ENCODE measurements at places on chromosomes 5 and 9.

DNA sequence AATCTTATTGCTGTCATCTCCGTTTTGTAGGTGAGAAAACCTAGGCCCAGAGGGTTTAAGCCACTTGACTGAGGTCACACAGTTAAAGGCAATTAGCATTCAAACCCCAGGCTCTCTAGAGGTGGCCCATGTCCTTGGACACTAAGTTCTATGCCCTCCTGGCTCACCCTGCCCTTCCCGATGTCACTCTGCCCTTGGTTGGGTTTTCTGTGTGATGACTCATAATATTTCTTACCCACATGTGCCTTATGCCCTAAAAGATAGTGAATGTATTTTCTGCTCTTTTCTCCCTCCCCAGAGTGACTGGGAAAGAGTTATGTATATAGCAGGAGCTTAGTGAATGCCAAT, 174.5 kb upstream of the PITX1 start:
- DNase-seq = no peak

DNA sequence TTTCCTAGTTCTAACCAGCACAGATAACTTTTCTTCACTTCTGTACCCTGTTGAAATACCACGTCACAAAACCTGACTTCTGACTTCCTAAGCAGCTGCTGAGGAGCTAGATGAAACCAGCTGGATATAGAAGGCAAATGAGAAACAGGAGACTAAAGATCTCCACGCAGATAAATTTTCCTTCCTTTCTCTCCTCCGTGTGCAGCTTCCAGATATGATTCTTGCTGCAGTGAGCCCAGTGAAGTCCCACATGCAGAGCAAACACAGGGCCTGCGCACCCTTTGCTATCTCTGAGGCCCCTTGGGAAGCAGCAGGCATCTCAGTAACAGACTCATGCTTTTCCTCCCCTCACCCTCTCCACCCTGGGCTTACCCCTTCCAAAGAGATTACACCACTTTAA, 1638.3 kb downstream of the MAT2B start:
- no peak for DNase-seq

DNA sequence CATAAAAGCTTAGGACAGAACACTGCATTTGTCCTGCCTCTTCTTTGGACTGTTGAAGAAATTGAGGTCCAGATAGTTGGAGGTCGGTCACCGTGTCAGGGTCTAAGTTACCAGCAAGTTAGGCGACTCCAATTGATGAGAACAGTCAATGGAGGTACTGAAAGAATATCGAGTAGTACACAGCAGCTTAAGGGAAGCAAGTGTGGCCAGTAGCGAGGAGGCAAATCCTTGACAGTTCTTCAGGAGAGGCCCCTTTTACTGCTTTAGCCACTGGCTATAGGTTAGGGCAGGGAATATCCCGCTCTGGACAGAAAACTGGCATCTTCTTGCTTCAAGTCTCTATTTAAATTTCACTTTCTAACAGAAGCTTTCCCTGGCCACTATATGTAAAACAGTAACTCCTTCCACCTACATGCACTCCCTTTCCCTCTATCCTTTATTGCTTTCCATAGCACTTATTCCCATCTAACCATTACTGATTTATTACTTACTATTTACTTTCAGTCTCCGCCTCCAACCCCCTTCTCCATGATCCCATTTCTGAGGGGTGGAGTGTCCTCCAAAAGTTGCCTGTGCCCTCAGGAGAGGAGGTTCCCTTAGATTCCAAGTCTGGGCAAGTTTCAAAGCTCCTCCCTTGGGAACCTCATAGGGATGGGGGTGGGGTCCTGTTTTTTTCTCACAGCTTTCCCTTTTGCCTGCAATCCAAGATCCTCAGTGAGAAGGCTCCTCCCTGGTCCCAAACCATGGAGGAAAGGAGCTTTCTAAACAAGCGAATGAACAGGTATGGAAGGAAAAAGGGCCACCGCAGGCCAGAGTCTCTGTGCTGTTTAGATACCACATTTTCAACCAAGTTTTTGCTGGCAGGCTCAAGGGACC, 4.1 kb upstream of the PRDM6 start:
- DNase-seq = no peak

DNA sequence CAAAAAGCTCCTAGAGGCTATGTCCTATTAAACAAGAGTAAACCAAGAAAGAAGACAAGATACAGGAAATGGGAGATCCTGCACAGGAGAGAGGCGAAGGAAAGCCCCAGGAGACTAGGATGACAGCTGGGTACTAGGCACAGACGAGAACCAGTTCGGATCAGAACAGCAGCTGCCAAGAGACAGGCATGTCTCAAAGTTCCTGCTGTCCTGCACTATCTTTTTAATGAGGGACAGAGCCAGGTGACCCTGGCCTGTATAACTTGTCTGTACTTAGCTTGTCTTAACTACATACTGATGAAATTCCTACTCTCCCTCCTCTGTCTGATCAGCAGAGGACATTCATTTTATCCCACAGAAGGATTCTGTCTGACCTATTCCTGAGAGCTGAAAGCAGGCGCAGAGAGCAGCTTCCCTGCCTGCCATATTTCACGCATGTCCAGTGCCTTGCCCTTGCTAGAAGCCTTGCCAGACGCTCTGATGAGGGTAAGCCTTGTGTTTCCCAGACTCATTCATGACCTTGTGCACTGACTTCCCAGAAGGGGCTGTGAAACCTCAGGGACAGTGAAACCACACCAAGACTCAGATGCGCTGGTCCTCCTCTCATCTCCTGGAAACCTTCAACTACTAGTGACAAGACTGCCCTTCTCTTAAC, 24.7 kb downstream of the TSC1 start:
- no peak for DNase-seq

DNA sequence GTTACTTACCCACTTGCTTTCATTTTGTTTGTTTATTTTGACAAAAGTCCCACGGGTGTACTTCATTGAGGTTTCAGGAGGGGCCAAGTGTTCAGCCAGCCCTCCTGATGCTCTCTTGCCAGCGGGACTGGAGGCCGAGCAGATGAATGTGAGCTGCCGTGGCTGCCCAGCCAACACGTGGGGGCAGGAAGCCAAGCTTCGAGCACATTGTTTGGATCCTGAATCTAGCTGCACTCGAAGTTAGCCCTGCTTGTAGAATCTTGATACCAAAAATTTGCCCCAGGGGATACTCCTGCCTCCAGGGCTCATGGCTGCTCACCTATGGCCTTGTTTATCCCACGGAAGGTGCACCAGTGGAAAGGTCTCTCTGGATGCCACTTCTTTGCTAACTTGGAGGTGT, 49.3 kb downstream of the RASGEF1C start:
- no peak for DNase-seq

DNA sequence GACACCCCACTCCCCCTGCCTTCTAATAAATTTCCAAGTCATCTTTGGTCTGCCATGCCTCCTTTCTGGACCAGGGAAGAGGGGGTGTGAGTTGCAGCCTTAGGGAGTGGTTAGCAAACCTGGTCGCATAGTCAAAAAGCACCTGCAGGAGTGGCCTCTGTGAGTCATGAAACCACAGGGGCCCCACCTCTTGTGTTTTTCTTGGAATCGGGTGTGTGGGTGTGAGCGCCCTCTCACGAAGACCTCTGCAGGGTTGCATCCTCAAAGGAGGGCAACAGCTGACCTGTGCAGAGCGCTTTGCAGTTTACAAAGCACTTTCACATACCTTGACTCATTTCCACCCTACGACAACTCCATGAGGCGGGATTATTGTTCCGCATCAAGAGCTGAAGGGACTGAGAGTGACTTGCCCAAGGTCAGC, 36.8 kb upstream of the TEX48 start:
- DNase-seq = peak; percentile 71

GRCh38 chr9:130139251-130139650, 33.0 kb upstream of the NCS1 start:
- DNase-seq = no peak

DNA sequence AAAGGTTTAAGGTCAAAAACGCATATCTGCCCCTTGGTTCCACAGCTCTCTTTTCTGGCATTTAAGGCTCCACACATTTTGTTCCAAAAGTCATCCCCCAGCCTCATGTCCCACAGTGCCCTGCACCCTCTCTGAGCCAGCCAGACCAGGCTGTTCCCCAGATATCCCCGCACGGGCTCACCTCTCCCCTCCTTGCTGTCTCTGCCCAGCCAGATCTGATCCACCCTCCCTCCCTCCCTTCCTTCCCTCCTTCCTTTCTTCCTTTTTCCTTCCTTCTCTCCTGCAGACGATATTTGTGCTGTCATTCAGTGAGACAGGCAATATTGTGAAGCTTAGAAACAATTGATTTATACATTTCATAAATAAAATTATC, 37.0 kb downstream of the DUSP1 start:
- no peak for DNase-seq

DNA sequence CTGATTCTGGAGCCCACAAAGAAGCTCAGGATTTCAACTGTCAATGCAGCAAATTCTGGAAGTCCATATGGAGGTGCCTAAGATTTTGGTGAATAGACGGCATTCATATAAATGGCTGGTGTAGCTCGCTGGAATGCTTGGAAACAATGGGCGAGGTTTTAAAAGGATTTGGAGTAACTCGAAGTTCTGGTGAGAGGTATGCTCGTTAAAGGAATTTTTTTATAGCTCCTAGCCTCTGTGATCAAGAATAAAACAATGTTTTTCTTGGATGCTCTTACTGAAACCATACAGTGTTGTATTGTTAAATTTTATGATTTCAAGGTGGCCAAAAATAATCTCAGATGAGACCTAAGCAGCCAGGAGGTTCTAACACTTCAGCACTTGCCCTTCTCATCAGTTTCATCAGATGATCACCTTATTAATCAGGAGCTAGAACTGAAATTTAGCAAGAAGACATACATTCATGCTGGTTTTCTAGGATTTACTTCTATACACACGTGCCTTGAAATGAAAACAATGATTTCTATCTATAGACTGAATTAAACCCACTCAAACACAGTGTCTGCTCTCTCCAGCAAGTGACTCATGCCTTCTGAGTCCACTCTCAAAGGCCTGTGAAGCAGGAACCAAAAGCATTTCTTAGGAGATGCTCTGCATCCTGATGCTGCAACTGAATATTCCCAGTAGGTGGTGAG, 79.2 kb downstream of the OTULIN start:
- no peak for DNase-seq

GRCh38 chr9:22650946-22651345, 204.3 kb downstream of the DMRTA1 start:
- DNase-seq = no peak

DNA sequence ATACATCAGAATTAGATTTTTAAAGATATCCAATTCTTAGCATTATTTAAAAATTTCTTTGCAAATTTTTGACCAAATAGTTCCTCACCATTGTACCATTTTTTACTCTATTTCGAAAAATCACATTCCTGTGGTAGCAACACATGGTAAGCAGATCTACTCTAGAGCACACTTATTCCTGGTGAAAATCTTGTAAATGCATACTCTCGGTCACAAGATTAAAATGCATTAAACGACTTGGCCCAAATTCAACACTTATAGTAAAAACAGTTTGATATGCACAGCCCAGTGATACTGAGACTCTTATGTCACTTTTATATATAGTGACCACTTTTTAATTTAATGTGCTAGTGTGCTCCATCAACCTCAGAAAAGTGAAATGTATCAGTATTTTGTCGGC, 208.8 kb upstream of the TARS1 start:
- DNase-seq = no peak

GRCh38 chr5:133907075-133907474, 61.4 kb downstream of the C5orf15 start:
- no peak for DNase-seq

GRCh38 chr5:64149268-64149667, 16.4 kb upstream of the RNF180 start:
- no peak for DNase-seq

GRCh38 chr9:27041746-27042145, 36.3 kb upstream of the LRRC19 start:
- no peak for DNase-seq

DNA sequence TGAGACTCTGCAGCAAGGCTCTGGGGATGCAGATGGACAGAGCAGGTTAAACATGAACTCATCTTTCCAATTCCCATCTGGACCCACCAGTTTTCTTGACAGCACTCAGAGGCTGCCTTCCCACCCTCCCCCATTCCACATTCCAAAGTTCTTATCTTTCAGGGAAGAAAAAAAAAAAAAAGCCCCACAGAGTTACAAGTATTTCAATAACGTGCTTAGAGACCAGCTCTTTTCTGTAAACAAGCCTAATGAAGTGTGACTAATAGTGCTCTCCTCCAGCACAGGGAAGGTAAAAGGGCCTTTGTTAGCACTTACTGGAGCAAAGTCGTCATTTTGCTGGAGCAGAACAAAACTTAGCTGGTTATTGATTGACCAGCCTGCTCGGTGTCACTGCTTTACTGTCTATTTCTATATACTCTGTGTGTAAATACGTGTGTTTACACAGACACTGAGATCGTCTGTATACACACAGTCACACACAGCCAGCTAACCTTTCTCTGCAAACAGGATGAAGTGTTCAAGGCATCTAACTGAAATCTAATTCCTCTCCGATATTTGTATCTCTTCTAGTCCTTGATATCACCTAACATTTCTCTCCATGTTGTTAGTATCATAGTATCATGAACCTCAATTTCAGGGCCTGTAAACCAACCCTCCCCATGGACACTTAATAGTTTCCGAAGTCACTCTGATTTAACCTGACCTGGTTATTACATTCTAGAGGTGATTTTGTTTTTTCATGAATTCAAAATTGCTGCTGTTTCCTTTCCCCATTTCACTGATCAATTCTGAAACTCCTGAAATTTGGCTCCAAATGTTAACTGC, 84.9 kb downstream of the ZNF608 start:
- DNase-seq = no peak

DNA sequence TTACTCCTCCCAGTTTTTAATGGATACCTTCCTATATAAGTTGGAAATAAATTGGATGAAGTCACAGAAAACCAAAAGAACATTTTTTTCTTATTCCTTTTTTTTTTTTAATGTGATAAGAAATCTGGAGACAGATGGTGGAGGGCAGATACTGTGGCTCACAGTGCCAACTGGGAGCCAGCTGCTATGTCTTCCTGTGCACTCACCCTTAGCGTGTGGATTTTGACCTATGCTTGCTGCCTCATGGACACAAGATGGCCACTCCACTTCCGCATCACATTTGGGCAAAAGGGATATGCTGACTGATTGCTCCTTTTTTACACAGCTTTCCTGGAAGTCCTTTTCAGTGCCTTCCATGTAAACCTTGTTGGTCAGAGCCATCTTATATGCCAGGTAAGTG, 342.6 kb downstream of the MAN2A1 start:
- no peak for DNase-seq

GRCh38 chr5:61402244-61402823, 70.3 kb downstream of the ZSWIM6 start:
- no peak for DNase-seq

GRCh38 chr5:171857489-171857876, 71.9 kb downstream of the SMIM23 start:
- DNase-seq = no peak
